ENCODE measurements at places on chromosomes 12 and 14.

DNA sequence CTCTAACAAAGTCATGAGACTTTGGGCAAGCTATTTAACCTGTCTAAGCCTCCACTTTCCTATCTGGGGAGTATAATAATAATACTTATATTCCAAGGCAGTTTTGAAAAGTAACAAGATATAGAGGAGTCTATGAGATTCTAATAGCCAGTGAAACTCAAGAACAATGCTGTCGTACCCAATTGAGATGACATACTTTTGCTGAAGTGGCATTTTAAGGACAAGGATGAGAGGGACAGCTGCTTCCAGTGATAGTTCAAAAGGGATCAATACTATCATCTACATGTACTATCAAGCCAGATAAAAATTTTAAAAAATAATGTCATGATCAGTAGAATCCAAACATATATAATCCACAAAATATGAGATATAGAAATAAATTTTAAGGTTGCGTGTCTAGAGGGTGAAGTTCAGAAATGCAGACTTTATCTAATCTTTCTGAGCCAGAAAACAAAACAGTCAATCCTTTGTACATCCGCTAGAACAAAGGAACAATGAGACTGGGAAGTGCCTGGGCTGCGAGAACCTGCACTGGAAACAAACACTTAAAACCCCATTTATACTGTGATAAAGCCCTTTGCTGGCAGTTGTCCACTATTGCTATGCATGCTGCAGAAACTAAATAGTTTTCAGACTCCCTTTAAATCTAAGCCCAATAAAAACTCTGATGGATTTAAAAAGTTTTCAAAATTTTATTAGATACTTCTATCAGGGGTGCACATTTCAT is 38.6 kb downstream of the PTPRB start:
- DNase-seq = no peak

DNA sequence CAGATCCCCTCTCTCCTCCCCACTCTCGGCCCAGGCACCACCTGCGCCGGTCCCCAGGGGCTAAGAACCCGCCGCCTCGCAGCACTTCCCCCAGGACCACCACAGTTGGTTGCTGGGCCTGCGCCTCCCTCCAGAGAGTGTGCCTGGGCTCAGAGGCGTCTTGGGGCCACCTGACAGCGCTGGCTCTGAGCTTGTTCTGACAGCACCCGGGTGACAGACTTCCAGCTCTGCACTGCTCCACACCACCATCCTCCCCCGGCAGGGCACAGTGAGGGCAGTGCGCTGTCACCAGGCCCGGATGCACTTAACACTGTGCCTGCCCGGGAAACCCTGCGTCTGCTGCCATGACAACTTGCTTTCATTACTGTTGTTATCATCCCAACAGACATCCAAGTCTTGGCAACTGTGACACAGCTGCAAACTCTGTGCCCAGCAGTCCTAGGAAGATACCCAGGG is 6.6 kb downstream of the BRF1 start:
- DNase-seq = no peak

GRCh38 chr12:50991291-50991690 is 34.9 kb downstream of the SLC11A2 start:
- no peak for DNase-seq

GRCh38 chr14:37027188-37027824 is 145.1 kb downstream of the SLC25A21 start:
- no peak for DNase-seq

DNA sequence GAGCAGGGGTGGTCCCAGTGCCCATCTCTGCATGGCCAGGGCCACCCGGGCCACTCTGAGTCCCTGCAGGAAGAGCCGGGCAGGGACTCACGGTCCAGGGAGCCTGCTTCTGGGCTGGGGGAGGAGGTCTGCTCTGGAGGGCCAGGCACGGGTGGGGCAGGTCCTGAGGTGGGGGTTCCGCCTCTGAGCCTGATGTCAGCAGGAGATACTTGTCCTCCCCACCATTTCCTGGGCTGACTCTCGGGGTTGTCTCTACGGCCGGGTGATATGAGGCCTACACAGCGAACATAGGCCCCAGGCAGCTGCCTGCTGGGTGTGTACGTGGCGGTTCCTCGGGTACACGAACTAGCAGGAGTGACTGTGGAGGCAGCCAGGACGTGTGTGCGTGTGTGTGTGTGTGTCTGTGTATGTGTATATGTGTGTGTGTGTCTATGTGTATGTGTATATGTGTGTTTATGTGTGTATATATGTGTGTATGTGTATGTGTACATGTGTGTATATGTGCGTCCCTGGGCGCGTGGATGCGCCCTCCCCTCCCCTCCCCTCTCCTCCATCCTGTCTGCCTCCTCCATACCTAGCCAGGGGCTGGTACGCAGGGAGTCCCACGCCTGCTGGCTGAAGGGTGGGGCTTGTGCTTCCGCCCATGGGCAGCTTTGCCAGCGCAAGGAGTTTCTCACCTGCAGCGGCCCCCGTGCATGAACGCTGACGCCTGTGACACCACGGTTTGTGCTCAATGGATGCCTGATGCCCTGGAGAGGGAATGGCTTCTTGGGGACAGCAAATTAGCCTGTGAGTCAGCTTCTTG is 30.4 kb upstream of the TRAF3 start:
- no peak for DNase-seq

DNA sequence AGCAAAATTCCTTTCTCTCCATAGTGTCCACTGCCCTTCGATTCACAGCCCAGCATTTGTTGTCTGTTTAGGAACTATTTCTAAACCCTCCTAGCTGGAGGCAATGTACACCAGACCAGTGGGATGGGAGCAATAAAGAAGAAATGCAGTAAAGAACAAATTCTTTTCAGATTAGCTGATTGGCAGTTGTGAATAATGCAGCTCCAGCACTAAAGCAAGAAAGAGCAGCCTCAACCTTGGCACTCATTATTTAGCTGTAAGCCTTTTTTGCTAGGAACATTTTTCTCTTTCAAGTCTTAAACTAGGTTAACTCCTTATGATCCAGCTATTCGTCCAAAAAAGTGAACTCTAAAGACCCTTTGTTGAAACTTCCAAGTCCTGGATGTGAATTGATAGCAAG is 580.5 kb upstream of the STXBP6 start:
- no peak for DNase-seq

GRCh38 chr12:40622246-40622838 is 69.9 kb upstream of the CNTN1 start:
- no peak for DNase-seq

- no peak for DNase-seq
Observed at GRCh38 chr14:64786296-64787149, 82.3 kb downstream of the PLEKHG3 start.

- no peak for DNase-seq
Observed at GRCh38 chr12:75701859-75702258, 190.4 kb upstream of the KRR1 start.

- DNase-seq = no peak
Observed at GRCh38 chr14:80325112-80325511, 113.8 kb upstream of the DIO2 start.

DNA sequence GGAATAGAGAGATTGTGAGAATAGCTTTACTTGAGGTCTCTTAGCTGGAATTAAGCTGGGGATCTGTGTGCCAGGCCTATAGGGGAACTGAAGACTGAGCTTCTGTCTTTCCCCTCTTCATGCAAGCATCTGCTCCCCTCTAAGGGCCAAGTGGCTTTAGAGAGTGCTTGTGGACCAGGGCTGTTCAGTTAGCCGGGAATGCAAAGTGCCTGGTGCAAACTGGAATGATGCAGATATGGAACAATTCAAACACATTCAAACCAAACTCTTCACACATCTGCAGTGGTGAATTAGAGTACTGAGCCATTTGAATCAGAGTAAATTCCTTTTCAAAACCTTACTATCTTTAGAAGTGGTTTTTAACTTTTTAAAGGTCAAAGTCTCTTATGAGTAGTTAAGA is 99.0 kb downstream of the LIN7A start:
- DNase-seq = no peak

GRCh38 chr12:47276253-47276620 is 196.5 kb upstream of the AMIGO2 start:
- DNase-seq = no peak

DNA sequence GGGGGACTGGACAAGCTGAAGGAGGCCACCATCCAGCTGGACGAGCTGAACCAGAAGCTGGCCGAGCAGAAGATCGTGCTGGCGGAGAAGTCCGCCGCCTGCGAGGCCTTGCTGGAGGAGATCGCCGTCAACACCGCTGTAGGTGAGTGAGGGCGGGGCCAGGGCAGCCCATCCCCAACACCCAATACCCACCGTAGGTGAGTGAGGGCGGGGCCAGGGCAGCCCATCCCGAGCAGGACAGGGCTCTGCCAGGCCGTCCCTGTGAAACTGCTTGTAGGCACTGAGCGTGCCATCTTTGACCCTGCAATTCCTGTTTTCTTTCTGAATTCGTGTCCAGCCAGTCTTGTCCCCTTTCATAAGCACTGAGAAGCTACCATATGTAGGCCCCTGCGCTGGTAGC is 74.0 kb downstream of the CCDC92 start:
- no peak for DNase-seq

DNA sequence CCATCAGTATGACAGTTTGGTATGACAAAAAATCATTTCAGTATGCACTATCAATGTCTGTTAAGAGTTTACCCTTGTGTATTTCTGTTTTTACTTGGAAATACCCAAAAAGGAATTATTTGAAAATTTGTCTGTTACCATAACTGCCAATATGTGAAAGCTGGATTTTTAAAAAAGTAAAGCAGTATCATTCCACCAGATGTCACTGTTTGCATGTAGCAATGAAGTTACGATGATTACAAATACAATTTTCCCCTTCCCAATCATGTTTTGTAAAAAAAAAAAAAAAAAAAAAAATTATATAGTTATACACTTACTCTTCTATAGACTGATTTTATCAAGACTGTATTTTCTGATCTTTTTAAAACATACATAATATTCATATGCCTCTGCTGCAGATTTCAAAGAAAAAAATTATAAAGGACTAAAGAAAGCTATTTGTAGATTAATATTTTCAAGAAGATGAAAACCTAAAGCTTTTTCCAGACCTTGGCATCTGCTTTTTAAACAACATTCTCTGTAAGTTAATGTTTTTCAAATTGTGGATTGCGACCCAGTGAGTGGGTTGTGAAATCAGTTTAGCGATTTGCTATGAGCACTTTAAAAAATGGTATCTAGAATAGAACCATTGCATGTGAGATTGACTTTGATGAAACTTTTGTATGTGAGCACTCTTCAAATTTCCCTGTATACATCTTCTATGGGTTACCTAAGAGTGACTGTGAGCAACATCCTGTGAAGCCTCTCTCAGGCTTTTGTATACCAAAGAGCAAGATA is 114.2 kb downstream of the TTC6 start:
- DNase-seq = no peak

DNA sequence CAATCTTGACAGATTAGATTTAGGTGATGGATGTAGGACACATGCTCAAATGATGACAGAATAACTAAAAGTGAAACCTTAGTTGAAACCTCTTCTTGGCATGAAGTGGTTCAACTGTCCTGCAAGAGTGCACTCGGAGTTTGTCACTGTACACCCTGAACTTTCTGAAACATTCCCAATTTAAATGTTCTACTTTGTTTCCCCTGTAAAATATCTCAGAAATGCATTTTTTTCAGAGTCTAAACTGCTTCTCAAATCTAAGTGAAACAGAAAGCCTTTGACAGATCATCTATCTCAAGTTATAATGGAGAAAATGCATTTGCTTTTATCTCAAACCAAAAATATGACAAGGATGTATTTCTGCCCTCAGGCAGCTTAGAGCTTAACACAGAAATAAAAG is 66.0 kb downstream of the BHLHE41 start:
- DNase-seq = no peak

DNA sequence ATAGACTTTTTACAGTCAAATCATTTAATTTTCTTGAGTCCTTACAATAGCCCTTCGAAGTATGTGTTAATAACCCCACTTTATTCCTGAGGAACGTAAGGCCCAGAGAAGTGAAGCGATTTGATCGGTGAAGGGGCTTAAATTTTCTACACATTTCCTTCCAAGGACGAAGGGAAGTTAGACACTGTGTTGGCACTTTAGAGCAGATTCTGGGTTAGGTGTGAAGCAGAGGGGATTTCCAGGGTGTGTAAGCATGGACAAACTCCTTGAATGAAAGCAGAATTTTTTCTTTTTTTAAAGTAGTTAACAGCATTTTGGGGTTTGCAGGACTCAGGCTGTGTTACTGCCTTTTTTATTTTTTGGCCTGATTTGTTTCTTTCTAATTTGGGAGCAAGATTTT is 38.9 kb downstream of the PRORP start:
- DNase-seq = no peak

GRCh38 chr12:76318773-76319594 is 29.2 kb downstream of the BBS10 start:
- DNase-seq = no peak

DNA sequence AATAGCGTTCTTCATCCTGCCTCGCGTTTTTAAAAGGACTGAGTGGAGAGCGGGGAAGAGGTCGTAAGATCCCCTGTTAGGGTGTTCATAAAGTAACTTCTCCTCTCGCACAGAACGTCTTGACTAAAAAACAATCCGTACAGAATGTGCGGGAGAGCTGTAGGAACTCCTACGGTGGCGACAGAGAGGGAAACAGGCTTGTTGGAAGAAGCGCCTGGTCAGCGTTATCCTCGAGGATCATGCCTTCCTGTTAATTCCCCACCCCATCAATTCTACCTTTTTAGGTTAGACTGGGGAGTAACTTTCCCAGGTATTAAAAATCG is 399 bp upstream of the WASHC4 start:
- no peak for DNase-seq

DNA sequence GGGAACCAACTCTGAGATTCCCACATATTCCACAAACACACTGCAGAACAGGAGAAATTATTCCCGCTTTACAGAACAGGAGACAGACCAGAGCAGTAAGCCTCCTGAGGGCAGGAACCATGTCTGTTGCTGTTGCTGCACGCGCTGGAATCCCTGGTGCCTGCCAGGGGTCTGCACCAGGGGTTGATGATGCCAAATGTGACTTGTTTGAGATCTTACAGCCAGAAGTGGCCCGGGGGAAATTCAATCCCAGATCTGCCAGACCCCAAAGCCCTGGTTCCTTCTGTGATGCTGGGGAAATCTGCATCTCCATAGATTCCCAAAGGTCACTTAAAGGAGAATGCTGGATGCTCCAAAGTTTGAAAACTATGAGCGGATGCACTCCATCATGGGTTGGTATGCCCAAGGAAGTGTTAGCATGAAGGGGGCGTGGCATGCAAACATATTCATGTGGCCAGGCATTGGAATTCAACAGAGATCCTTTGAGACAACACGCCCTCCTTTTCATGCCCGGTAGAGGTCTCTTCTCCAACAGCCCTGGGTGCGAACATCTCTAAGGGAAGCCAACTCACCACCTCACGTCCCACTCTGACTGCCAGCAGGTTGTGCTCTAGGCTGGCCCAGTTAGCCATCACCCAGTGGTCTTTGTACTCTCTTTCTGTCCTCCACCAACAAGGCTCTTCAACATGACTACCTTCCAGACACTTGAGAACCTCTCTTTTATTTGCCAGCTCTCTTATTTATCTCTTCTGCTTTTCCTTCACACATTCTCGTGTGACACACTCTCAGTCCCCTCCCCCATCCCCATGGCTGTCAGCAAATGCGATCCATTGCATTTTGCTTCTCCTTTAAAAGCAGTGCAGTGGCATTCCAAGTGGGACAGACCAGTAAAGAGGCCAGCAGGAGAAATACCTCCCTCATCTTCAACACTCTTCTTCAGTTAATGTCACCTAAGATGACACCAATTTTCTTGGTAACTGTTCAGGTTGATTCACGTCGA is 131.3 kb downstream of the ZFP36L1 start:
- no peak for DNase-seq

All from GM18507 (cell line).